ENCODE measurements at places on chromosomes 11 and 22. TPM values are rescaled to one million over a fixed set of nuclear protein-coding genes. Genes with fewer than 3 reads are reported as not detected.

KRTAP5-8 gene
- not detected for total RNA-seq

PATE2 gene
- total RNA-seq = not detected

GRCh38 chr11:15473954-15474837 is 359.5 kb downstream of the INSC start:
- no peak for DNase-seq

GRCh38 chr22:44670220-44670988 is 31.6 kb upstream of the PRR5 start:
- DNase-seq = no peak

DNA sequence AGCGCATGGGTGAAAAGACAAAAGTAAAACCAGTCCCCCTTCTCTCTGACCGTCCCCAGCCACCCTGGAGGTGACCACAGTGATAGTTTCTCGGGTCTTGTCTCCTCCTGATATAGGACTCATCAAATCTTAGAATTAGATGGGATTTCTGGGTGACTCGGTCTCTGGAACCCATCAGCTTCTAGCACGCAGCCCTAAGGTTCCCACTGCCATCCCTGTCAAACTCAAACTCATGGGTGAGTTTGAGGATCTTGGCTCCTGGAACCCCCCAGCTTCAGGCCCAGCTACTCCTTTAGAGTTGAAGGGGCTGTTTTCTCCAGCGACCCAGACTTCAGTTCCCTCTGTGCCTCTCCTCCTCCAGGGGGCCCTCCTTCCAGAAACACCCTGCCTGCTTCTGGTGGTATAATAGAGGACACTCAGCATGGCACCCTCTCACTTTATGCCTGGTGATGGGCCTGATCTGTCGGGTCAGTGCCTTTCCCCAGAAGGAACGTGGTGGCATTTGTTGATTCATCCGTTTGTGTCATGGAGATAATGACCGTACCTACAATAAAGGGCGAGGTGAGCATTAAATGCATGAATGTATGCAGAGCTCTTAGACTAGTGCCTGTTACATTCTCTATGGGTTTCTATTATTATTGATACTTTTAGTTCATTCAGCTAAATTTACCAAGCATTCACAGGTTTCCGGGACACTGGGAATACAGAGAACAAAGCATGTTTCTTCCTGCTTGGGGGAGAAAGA is 31.7 kb downstream of the MCM5 start:
- no peak for DNase-seq

- no peak for DNase-seq
Observed at GRCh38 chr11:94785509-94785908, 17.4 kb downstream of the AMOTL1 start.

DNA sequence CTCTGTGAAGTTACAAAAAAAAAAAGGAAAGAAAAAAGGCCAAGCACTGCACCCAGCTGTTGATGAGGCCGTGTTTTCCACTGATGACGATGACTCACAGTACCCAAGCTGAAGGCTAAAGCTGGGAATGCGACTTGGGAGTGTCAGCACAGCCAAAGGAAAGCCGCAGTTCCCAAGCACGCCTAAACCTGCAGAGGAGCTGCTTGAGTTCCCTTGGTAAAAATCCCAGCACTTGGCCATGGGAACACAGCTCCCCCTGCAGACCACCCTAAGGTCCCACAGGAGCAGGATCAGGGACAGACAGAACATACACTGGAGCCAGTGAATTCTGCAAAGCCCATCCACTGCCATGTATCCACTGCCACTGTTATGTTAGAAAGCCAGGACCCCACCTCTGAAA is 39.9 kb downstream of the SERGEF start:
- no peak for DNase-seq

DNA sequence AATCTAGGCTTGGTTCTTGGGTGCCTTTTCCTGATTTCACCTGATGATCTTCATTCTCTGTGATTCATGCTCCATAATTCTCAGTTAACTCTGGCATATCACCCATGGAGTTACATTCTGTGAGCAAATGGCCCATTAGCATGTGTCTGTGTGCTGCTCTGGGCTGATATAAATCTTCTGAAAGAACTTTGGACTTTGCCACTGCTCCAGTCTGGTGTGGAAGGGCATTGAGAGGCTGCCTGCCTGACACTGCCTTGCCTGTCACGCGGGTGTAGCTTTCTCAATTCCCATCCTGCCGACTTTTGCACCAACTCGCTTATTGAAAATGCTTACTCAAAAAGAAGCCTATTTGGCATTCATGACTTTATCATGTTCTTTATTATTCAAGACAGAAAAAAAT is 42.2 kb downstream of the FAT3 start:
- no peak for DNase-seq

DNA sequence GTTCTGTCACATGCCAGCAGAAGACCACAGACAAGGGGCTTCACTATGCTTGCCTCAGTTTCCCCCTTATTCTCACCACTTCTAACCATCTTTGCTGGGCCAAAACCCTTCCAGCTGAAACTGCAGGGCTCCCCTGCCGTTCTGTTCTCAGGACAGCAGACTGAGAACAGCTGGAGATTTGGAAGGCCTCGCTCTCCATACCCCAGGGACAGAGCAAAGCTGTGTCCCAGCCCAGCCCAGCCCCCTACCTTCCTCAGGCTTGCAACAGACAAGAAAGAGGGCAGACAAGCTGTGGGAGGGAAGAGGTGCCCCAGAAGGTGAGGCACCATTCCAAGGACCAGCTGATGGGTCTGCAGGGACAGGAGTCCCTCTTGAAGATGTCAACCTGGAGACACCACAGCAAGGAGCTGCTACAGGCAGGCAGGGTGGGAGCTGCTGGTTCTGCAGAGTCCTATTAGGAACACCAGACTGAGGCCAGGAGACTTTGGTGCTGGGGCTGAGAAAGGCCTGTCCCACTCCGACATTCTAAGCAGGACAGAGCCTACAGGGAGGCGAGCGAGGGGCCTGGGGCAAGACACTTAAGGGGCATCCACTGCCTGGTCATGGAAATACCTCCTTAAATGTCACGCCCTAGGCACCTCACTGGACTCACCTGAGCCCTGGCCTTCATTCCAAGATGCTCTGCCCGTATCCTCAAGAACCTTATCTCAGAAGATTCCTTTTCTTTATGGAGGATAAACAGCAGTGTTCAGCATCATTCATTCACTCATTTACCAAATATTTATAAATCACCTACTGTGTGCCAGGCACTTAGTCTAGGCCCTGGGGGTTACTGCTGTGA is 6.9 kb downstream of the SCN2B start:
- no peak for DNase-seq

DNA sequence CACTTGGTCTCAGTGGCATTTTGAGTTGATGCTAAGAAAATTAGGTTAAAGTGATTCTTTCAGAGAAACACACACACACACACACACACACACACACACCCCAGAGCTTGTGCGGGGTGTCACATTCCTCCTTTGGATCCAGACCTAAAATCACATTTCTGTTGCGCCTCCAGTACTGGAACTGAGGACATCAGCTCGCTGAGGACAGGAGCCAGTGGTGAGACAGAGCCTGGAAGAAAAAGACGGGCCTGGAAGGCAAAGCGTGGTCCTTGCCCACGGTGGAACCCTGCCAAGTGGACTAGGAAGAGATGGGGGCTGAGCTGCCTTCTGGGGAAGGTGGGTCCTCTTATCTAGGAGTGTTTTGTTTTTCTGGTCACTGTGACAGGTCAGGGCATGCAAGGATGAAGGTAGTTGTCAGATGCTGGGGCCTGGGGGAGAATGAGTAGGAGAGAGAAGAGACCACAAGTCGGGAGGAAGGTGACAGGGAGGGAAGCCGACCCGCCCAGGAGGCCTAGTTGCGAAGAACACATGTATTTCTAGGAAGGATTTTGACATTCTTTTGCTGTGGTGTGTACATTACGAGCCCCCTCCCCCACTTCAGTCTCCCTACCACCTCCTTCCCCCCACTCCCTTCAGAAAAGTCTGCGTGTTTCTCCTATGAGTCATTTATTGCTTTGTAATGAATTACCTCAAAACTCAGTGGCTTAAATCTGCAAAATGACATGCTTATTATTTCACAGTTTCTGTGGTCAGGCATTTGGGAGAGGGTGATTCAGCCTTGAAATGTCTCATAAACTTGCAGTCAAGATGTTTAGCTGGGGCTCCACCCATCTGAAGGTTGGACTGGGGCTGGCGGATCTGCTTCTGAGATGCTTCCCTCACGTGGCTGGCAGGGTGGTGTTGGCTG is 4.8 kb upstream of the ELFN2 start:
- DNase-seq = no peak
